Thoracic aorta (tissue), 2 donors: ENCODE measurements at places on chromosomes 6 and 20. TPM values are rescaled to one million over a fixed set of nuclear protein-coding genes. Genes with fewer than 3 reads are reported as not detected.

GRCh38 chr20:574297-574942 lies 30.8 kb upstream of the CSNK2A1 start:
- H3K4me3 ChIP-seq: no peak overlapping the region
- no peak for DNase-seq
- peaks cover 5% of the 10 kb centered on the region for H3K4me1 ChIP-seq
- no peaks in the 10 kb centered on the region for H3K27me3 ChIP-seq
- H3K27ac ChIP-seq: no peak overlapping the region
- no peaks in the 10 kb centered on the region for H3K36me3 ChIP-seq

Gene TCP11
- not detected for total RNA-seq

Gene UQCC2
- 39.8 TPM for total RNA-seq

DNA sequence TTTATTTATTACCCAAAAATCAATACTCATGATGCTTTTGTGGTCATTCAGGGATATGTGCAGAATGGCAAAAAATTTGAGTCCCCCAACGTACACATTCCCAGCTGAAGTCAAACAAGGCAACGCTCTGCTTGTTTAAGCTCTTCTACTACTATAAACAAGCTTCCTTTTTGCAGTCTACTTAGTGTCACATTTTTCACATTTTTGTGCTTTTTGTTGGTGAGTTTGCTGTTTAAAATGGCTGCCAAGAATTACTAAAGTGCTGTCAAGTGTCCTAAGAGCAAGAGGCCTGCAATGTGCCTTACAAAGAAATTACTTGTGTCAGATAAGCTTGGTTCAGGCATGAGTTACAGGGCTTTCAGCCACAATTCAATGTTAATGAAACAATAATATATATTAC lies 2.1 kb downstream of the WFDC8 start:
- no peak overlapping the region for H3K27ac ChIP-seq
- no peaks in the 10 kb centered on the region for H3K36me3 ChIP-seq
- H3K27me3 ChIP-seq: no peaks in the 10 kb centered on the region
- DNase-seq: no peak
- no peak overlapping the region for H3K4me3 ChIP-seq
- no peaks in the 10 kb centered on the region for H3K4me1 ChIP-seq

DNA sequence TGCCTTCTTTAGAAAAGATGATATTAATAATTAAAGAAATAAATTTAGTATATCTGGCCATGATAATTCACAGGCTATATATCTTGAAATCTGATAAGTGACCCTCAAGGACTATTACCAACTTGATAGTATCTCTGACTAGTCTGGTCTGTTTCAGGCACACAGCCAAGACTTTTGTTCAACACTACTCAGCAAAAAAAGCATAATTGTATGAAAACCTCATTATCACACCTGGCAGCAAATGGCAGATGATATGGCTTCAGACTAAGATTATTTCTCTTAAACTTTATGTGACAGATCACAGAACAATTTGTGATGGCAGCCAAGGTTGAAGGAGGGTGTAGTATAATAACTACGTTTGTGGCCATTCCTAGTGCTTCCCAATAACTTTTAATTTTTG lies 114.7 kb downstream of the RWDD2A start:
- H3K36me3 ChIP-seq: no peaks in the 10 kb centered on the region
- no peak for DNase-seq
- H3K4me1 ChIP-seq: no peaks in the 10 kb centered on the region
- no peaks in the 10 kb centered on the region for H3K27me3 ChIP-seq
- H3K27ac ChIP-seq: no peak overlapping the region

Gene BTN1A1
- total RNA-seq: not detected

Gene FAM83D
- total RNA-seq: 5.7 TPM

Gene PRKN
- 23.8 TPM for total RNA-seq

Gene TNF
- total RNA-seq: 0.71 TPM

- DNase-seq: no peak
- H3K4me3 ChIP-seq: no peak overlapping the region
- H3K27me3 ChIP-seq: no peaks in the 10 kb centered on the region
- H3K27ac ChIP-seq: no peak overlapping the region
Measured at GRCh38 chr6:28534875-28535274, 9.2 kb downstream of the GPX5 start.

DNA sequence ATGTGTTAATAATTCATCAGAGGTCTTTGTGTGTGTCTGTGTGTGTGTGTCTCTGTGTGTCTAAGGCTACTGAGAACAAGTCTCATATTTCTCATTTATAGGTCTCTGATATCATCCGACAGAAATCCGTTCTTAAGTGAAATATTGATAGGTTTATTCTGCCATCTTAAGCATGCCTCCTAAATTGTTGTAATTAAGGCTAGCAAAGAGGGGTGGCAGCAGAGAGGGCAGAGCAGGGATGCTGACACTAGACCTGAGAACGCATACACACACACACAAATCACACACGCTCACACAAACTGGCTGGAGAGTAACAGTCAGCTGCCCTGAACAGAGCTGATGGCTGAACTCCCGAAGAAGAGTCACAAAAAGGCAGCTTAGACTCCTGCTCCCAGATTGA lies 84.9 kb upstream of the LRFN2 start:
- H3K4me1 ChIP-seq: no peaks in the 10 kb centered on the region
- H3K4me3 ChIP-seq: no peak overlapping the region
- H3K27ac ChIP-seq: no peak overlapping the region
- no peaks in the 10 kb centered on the region for H3K27me3 ChIP-seq

Gene LRRC73
- 0.54 TPM for total RNA-seq

- H3K27ac ChIP-seq: no peak overlapping the region
- no peak for DNase-seq
- H3K36me3 ChIP-seq: no peaks in the 10 kb centered on the region
- H3K4me1 ChIP-seq: no peaks in the 10 kb centered on the region
- H3K4me3 ChIP-seq: no peak overlapping the region
Measured at GRCh38 chr6:131212913-131213312, 77.6 kb downstream of the AKAP7 start.

Gene NNAT
- total RNA-seq: 0.81 TPM

DNA sequence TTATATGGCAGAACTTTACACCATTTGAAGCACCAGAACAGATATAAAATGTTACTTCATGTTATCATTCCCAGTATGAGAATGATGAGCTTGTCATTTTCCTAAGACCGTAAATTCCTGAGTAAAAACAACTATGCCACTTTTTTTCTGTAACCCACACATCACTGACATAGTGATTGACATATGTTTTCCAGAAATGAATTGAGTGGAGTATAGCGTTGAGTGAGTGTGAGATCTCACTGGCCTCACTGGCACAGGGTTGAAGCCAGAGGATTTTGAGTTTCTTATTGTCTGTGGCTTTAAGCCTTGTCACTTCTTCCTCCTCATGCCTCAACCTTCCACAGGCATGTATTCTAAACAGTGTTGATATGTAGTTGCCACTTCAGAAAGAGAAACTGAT lies 62.3 kb downstream of the PDE7B start:
- no peaks in the 10 kb centered on the region for H3K4me1 ChIP-seq
- H3K36me3 ChIP-seq: no peaks in the 10 kb centered on the region
- no peak for DNase-seq
- H3K4me3 ChIP-seq: no peak overlapping the region
- no peaks in the 10 kb centered on the region for H3K27me3 ChIP-seq

- H3K4me1 ChIP-seq: no peaks in the 10 kb centered on the region
- H3K27ac ChIP-seq: no peak overlapping the region
- no peaks in the 10 kb centered on the region for H3K27me3 ChIP-seq
- H3K36me3 ChIP-seq: peaks cover 9% of the 10 kb centered on the region
Measured at GRCh38 chr6:110617057-110617456, 140.6 kb upstream of the SLC22A16 start.

DNA sequence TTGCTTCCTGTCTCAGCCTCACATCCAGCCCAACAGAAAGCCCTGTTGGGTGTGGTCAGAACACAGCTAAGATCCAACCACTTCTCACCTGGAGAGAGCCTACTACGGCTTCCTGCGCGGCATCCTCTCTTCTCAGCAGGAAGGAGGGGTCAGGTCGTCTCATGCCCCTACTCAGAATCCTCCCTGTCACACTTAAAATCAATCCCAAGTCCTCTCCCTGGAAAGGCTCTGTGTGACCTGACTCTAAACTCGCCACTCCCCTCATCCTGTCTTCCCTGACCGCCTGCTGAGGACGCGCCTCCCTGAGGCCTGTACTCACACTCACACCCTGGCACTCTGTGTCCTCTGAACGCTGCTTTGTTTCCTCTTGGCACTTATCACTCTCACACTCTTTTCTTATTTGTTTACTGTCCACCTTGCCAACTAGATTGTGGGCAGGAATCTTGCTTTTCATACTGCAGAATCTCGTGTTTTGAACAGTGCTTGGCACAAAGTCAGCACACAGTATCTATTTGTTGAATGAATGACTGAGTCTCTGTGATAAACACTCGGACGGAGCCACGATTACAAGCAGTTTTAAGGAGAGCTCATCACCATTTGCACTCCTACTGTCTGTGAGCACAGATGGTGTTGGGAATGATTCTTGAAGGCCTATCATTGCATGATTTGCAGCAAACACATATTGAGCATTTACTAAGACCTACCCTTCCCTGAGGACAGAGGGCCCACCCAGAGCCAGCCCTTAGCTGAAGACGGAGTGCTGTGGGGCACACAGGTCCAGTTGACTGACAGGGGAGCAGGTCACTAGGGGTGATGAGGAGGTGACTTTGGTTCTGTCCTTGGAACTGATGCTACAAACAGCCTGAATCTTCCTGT lies 18.7 kb downstream of the RAB5IF start:
- no peak for DNase-seq
- H3K27me3 ChIP-seq: no peaks in the 10 kb centered on the region
- H3K4me3 ChIP-seq: no peak overlapping the region
- no peaks in the 10 kb centered on the region for H3K4me1 ChIP-seq
- no peaks in the 10 kb centered on the region for H3K36me3 ChIP-seq

DNA sequence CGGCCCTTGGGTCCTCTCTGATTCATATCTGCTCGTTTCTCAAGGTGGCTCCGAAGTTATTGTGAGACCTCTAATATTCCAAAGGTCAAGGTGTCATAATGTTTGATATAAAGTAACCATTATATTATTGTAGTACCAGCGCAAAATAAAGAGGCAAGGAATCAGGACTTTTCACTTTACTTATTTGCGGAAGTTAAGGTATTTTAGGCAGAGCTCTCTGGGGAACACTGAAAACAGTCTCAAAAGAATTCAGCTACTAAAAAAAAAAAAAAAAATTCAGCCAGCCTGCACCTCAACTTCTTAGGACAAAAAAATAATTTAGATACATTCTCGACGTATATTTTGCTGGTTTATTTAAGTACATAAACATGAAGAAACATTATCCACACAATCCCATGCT lies 2.4 kb downstream of the OSER1 start:
- peaks cover 12% of the 10 kb centered on the region for H3K36me3 ChIP-seq
- H3K27me3 ChIP-seq: no peaks in the 10 kb centered on the region
- H3K4me1 ChIP-seq: peaks cover 69% of the 10 kb centered on the region
- peak overlapping the region; percentile 30 for H3K27ac ChIP-seq
- DNase-seq: no peak

Gene PEDS1
- 21.2 TPM for total RNA-seq

DNA sequence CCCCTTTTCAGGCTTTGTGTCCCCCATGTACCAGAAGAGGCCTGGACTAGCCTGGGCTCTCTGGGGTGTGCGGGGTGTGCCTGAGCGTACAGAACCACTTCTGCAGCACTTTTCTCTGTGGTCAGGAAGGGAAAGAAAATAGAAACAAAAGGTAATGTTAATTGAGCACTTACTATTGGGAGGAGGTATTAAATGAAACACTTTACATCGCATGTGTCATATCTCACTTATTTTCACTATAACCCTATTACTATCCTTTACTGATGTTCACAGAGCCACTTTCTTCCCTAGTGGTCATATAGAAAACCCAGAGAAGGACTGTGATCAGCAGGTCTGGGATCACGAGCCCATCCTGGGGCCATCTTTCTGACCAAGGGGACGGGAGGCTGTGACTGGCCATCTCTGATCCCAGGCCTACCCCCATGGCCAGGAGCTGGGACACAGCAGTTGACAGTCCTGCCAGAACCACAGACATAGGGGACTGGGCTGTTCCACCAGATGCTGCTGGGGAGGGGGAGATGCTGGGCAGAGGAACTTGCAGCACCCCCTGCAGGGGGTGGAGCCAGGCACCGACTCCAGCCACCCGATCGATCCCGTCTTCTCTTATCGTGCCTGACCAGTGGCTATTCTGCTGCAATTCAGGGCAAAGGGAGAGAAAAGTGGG lies 107.6 kb downstream of the VEGFA start:
- peaks cover 14% of the 10 kb centered on the region for H3K4me1 ChIP-seq
- H3K4me3 ChIP-seq: no peak overlapping the region
- H3K36me3 ChIP-seq: no peaks in the 10 kb centered on the region
- DNase-seq: no peak
- H3K27ac ChIP-seq: no peak overlapping the region
- no peaks in the 10 kb centered on the region for H3K27me3 ChIP-seq

GRCh38 chr20:49231471-49231870 lies 12.3 kb downstream of the DDX27 start:
- no peaks in the 10 kb centered on the region for H3K4me1 ChIP-seq
- no peak overlapping the region for H3K4me3 ChIP-seq
- no peak for DNase-seq

- H3K27ac ChIP-seq: no peak overlapping the region
- no peaks in the 10 kb centered on the region for H3K27me3 ChIP-seq
- H3K36me3 ChIP-seq: no peaks in the 10 kb centered on the region
- no peak overlapping the region for H3K4me3 ChIP-seq
- H3K4me1 ChIP-seq: no peaks in the 10 kb centered on the region
Measured at GRCh38 chr20:54633374-54634355, 158.3 kb downstream of the DOK5 start.

- no peak for DNase-seq
- no peaks in the 10 kb centered on the region for H3K4me1 ChIP-seq
- no peak overlapping the region for H3K4me3 ChIP-seq
- H3K27me3 ChIP-seq: no peaks in the 10 kb centered on the region
Measured at GRCh38 chr20:15374682-15375081, 1037.3 kb upstream of the FLRT3 start.

DNA sequence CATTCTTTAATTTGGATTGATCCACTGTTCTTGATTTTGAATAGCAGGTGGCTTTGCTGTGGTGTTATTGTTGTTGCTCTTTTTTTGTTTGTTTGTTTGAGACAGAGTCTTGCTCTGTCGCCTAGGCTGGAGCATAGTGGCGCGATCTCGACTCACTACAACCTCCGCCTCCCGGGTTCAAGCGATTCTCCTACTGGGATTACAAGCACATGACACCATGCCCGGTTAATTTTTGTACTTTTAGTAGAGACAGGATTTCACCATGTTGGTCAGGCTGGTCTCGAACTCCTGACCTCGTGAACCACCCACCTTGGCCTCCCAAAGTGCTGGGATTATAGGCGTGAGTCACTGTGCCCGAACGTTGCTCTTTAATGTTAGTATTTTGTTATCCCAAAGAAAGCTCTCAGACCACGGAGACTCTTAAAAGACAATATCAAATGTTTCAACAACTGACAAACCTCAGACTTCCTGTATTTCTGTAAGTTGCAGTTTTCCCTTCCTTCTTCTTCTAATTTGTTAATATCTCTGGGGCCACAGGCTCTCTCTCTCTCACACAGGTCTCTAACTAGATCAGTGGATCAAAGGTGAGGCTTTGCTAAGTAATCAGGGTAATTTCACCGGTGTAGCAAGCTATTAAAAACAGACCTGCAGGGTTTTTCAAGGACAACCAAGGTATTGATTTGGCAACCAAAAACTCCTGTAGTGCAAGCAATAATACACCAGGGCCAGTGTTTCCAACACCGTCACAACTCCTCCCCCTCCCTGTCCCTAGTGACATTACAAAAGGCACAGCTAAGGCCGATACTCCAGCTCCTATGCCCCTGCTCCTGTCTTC lies 48.8 kb upstream of the ZNF217 start:
- peak overlapping the region; percentile 24 for H3K27ac ChIP-seq
- H3K27me3 ChIP-seq: no peaks in the 10 kb centered on the region
- no peaks in the 10 kb centered on the region for H3K36me3 ChIP-seq
